ENCODE measurements at places on chromosomes 5 and 9.

DNA sequence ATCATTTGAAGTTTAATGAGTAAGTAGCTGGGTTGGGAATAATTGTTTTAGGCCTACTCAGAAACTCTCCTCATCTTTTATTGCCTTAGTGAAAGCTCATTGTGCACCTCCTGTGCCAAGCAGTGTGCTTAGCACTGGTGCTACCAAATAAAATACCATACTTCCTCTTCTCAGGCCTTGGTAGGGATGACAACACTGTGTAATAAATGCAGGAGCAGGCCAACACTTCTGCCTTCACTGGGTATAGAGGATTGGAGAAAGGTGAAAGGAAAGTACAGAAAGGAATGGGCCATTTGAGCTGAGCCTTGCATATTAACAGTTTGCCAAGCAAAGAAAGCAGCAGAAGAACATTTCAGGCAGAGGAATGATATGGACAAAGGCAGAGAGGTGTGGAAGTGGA is 285.7 kb downstream of the NR3C1 start:
- H3K27me3 ChIP-seq, result no peaks in the 10 kb centered on the region
- peaks cover 9% of the 10 kb centered on the region for H3K4me1 ChIP-seq
- no peak for DNase-seq
- no peak overlapping the region for H3K27ac ChIP-seq
- no peak overlapping the region for H3K4me3 ChIP-seq
- peaks cover 16% of the 10 kb centered on the region for H3K36me3 ChIP-seq

DNA sequence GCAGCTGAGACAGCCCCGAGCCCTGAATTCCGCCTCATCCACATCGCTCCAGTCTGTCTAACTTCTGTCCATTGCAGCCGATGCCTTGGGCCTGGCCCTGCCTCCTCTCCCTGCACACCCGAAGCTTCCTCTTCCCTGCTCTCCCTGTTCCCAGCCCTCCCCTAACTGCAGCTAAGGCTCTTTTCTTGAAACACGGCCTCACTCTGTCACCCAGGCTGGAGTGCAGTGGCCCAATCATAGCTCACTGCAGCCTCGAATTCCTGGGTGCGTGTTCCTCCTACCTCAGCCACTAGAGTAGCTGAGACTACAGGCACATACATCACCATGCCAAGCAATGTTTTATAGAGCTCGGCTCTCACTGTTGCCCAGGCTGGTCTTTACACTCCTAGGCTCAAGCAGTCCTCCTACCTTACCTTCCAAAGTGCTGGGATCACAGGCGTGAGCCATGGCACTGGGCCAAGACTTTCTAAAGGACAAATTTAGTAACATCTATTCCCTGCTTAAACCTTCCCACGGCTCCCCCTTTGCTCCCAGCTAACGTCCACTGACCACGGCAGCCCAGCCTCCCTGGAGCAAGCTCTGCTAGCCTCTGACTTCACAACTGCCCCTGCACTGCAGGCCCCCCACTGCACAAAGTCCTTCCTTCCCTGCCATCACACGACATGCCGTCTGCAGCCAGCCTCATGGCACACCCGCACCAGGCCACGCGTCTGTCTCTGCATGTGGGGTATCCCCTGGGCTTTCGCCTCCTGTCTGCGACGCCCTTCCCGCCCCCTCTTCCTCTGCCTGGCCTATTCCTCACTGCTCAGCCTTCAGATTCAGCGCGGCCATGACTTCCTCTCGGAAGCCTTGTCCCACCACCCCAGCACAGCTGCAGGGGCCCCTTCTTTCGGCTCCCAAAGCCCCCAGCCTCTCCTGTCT is 28.6 kb downstream of the LAMC3 start:
- no peak overlapping the region for H3K27ac ChIP-seq
- no peaks in the 10 kb centered on the region for H3K4me1 ChIP-seq
- no peak for DNase-seq
- H3K36me3 ChIP-seq, result peaks cover 6% of the 10 kb centered on the region

GRCh38 chr5:99076723-99077640 is 148.2 kb upstream of the CHD1 start:
- no peak overlapping the region for H3K4me3 ChIP-seq
- H3K36me3 ChIP-seq, result no peaks in the 10 kb centered on the region
- H3K27me3 ChIP-seq, result no peaks in the 10 kb centered on the region
- DNase-seq, result no peak

DNA sequence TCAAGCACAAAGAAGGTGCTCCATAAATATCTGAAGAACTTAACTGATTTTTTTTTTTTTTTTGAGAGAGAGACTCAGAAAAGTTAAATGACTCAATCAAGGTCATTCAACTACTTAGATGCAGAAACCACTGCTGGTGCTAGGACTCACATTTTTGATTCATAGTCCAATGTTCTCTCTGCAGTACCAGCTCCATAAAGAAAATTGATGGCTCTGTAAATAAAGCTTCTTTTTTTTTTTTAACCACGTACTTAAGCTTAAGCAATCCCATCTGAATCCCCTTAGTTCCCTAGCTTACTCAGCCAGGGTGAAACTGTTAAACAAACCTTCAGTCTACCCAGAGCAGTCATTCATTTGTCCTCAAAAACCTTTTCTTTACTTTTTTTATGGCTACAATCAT is 657.0 kb upstream of the WWC1 start:
- no peak for DNase-seq
- no peak overlapping the region for H3K27ac ChIP-seq
- peaks cover 4% of the 10 kb centered on the region for H3K4me1 ChIP-seq
- H3K4me3 ChIP-seq, result no peak overlapping the region
- no peaks in the 10 kb centered on the region for H3K36me3 ChIP-seq
